ENCODE measurements at places on chromosomes 3 and 15. TPM values are rescaled to one million over a fixed set of nuclear protein-coding genes. Genes with fewer than 3 reads are reported as not detected.
A peak's percentile ranks its signal among the peaks of the same experiment; 100 is the strongest.

- no peak for DNase-seq
These were observed 55.4 kb downstream of the LIPC start for GRCh38 chr15:58487041-58487723.

GRCh38 chr15:74196175-74196574 is 6.4 kb downstream of the STRA6 start:
- peak; percentile 98 for DNase-seq

DNA sequence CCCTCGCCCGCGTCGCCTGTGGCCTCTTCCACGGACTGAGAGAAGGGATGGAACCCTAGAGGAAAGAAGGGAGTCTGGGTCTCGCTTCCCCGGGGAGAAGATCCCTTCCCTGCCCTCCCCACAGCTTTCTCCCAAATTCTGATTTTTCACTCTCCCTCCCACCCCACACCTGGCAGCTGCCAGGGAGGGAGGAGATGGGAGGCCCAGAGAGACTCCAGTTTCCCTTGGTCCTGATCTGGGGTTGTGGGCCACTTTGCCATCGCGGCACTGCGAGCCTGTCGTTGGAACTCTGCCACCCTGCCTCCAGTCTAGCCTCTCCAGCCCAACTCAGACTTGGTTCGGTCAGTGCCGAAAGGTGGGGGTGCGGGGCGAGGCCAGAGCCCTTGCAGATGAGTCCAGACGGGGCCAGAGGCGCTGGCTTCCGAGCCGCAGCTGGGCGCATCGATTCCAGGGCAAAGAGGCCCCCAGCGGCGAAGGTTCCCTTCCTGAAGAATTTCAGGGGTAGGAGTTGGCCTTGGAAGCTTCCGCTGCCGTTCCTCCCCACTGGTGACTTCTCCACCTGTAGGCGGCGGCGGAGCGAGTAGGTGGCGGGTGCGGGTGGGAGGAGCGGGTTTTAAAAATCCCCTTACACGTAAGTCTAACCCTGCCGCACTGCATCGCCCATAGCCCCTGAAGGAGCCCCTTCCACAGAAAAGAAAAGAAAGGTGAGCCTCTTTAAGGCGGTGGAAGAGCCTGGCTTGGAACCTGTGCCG is 5.2 kb downstream of the WNT5A start:
- no peak for DNase-seq

- peak; percentile 62 for DNase-seq
These were observed 38.0 kb upstream of the XCR1 start for GRCh38 chr3:46065294-46065705.

DNA sequence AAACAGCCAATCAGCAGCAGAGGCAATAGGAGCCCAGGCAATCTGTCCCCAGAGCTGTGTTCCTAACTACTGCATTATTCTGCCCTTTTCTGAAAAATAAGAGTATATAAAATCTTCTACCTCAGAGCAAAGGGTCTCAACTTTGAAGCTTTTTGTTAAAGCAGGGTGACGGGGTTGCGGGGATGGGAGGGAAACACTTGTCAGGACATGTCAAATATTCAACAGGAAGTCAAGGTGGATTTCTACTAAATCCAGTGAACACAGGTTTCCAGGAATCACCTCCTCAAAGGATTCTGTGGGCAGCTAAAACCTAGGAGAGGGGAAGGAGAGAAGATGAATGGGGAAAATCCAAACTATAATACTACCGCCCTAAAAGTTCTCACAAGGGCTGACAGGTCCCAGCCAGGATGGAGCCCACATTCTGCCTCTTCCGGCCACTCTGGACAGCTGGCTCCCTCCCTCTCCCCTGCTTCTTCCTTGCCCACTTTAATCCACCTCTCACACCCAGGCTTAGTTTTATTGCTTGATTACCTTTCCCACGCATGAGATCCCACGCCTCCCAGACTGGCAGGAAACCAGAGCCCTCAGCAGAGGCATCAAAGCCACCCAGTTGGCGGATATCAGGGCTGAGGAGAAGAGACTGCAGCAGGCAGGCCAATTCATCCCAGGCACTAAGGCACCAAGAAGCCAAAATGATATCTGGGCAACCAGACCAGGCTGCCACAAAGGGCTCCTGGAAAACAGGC is 77.2 kb downstream of the OSBPL10 start:
- DNase-seq, result peak; percentile 51

- DNase-seq, result peak; percentile 74
These were observed 901 bp downstream of the ALS2CL start for GRCh38 chr3:46692566-46692990.

DNA sequence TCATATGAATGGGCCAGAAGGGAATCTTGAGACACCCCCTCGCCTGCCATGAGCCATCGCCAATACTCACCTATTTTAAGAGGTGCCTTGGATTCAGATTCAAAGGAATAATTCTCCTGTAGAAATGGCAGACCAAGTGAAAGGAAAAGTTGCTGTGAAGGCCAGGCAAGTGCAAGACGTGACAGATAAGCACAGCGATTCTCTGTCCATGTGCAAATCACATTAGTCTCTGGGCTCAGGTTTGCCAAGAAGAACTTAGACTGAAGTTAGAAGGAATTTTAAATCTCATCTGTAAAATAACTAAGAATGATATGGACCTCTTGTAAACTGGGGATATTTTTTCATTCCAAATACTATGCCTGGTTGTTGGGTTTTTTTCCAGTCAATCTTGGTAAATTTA is 173.6 kb downstream of the UACA start:
- DNase-seq, result no peak

DNA sequence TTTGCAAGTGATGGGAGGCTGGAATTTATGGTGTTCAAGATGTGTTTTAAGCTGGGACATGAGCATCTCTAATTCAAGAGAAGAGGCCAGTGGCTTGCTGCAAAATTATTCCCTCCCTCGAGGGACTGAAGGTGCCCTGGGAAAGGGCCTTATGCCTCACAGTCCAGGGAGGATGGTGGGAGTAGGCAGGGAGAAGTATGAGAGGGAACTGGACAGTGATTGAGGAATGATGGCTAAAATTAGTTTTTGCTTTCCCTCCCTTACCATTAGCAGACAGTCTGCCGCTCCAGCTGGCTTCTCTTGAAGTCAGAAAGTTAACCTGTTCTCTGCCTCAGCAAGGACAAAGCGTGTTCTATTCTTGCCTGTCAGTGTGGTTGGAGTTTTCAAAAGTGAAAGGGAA is 139.8 kb upstream of the SEMA6D start:
- DNase-seq, result no peak

- peak; percentile 6 for DNase-seq
These were observed 38.1 kb upstream of the IGDCC4 start for GRCh38 chr15:65460741-65461347.

DNA sequence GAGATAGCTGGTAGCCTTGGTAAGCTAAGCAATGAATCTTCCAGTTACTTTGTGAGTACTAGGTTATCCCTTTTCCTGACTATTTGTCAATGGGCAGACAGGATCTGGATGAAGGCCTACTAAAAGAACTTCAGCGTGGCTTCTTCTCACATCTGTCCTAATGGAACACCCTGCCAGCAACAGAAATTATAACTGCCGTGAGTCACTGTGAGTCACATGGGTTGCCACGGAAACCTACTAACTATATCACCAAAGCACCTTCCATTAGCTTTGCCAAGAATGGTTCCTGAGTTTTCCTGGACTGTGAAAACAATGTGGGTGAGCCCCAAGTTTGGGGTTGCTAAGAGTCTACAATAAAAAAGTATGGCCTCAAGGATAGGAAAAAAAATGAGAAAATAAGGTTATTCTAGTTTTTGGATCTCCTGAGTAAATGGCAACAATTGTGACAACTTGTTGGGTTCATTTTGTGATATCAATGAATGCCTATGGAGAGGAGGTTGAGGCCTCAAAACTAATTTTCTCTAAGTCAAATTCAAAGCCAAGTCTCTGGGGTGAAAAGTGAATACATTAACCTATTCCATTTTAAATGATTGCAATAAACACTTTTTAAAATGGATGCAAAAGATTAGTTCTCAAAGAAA is 195.1 kb upstream of the ICE2 start:
- peak; percentile 83 for DNase-seq

GRCh38 chr15:38809621-38810020 is 245.0 kb upstream of the RASGRP1 start:
- DNase-seq, result no peak

- peak; percentile 95 for DNase-seq
These were observed 176.0 kb downstream of the ABHD5 start for GRCh38 chr3:43866529-43867353.

GRCh38 chr15:40591389-40591788 is 2.7 kb upstream of the KNL1 start:
- DNase-seq, result no peak

DNA sequence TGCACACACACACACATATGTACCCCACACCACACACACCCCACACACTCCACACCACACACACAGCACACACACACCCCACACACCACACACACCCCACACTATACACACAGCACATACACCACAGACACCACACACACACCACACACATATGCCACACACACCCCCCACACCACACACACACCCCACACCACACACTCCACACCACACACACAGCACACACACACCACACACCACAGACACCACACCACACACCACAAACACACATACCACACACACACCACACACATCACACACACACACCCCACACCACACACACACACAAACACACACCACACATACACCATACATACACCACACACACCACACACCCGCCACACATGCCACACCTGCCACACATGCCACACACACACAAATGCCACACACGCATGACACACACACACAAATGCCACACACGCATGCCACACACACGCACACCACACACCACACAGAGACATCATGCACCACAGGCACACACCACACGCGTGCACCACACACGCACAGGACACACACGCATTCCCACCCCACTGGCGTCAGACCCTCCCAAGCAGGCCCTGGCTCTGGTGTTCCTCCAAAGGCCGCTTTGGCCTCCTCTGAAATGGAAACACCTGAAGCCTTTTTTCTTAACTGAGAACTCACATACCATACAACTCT is 15.7 kb downstream of the CHST13 start:
- DNase-seq, result no peak

DNA sequence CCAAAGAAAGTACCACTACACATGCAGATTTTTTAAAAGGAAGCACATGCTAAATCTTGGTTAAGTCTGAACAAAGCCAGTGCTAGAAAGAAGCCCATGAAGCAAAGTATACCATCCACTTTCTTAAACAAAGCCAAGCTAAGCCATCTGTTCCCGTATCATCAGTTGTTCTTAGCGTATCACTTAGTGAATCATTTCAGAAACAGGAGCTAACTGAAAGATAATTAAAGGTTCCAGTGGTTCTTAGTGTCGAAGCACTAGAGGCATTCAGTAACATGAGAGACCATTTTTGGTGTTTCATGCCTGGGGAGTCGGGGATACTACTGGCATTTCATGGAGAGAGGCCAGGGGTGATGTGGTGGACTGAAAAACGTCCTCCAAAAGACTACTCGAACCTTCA is 12.8 kb downstream of the UBXN7 start:
- no peak for DNase-seq

DNA sequence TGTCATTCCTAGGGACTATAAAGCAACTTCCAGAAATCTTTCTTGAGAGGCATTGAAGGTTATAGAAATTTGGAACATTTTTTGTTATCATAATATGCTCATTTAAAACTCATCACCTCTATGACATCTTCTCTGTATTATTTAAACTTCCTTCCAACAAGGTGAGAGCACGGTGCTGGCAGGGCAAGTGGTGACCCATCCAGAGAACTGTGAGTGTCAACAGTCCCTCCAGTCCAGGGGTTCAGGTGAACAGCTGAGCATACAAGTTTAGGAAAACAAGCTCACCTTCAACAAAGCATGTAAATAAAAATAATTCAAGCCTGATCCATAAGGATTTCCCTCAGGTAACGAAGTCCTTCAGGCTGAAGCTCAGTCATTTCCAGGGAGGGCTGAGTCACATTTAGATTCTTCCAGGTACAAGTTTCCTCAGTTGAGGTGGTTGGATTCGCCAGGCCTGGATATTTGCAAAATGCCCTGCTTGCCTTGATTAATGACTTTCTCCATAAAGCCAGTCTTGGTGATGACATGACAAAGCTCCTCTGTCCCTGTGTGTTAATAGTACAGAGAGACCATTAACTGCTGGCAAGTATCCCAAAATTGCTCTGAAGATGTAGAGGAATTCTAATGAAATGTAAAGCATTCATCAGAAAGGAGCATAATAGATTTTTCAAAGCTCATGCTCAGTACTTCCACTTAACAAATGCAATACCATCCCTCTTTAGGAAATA is 263.6 kb upstream of the GADL1 start:
- DNase-seq, result no peak

DNA sequence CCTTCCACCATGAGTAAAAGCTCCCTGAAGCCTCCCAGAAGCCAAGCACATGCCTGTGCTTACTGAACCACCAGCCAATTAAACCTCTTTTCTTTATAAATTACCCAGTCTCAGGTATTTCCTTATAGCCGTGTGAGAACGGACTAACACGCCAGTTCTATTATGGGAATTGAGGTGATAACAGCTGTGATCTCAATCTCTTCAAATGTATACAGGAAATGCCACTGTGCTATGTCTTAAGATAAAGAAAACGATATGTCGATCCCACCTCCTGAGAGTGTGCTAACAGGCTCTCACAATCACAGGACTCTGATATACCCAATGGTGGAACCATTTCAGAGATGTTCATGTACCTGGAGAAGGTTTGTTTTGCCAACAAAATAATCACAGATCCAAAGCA is 26.2 kb downstream of the CHSY1 start:
- DNase-seq, result no peak

DNA sequence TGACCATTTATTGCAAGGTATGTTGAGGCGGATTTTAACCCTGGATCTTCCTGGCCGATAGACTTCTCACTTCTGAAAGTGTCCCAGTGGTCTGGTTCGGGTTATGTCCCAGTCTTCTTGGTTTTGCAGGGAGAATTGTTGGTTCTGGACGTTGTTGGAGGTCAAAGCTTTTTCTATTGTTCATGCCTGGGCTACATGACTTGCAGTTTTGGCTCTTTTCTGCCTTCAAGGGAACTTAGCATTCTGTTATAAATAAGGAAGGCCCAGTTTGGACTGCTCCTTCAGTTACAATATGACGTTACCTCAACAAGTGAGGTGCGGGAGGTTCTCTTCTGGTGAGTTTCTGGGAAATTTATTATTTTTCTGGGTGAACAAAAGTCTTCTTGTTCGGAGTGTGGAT is 614.3 kb downstream of the DIPK2A start:
- DNase-seq, result no peak

GRCh38 chr3:105988540-105989212 is 119.9 kb upstream of the CBLB start:
- no peak for DNase-seq

- DNase-seq, result no peak
These were observed 53.1 kb downstream of the TRANK1 start for GRCh38 chr3:36891701-36892160.

DNA sequence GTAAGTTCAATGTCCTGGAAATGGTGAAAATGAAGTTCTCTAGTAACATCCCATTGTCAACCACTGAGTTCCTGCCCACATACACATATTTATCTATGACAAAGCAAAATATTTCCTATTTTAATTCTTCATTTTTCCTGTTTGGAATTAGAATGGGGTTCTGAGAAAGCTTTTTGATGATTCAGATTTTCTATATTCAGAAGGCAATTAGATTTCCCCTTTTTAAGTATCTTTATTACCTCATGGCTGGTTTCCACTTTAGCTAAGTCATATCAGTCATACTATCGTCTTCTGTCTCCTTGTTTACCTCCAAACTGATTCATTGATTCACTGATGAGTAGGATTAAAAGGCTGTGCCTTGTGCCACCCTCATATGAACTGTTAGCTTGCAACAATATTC is 17.9 kb downstream of the ETFA start:
- no peak for DNase-seq

Gene CPEB1
- total RNA-seq, result 15.8 TPM

Gene CLDN18
- not detected for total RNA-seq

Gene GABRB3
- total RNA-seq, result 1.3 TPM

Gene TMEM158
- 3.2 TPM for total RNA-seq

Gene NANOGP8
- total RNA-seq, result not detected

Gene KCNAB1
- total RNA-seq, result not detected

Gene TMEM212
- total RNA-seq, result not detected

Gene QARS1
- total RNA-seq, result 241 TPM

Gene MKRN3
- total RNA-seq, result not detected
